ENCODE measurements at places on chromosomes 11 and 22. TPM values are rescaled to one million over a fixed set of nuclear protein-coding genes. Genes with fewer than 3 reads are reported as not detected.

DNA sequence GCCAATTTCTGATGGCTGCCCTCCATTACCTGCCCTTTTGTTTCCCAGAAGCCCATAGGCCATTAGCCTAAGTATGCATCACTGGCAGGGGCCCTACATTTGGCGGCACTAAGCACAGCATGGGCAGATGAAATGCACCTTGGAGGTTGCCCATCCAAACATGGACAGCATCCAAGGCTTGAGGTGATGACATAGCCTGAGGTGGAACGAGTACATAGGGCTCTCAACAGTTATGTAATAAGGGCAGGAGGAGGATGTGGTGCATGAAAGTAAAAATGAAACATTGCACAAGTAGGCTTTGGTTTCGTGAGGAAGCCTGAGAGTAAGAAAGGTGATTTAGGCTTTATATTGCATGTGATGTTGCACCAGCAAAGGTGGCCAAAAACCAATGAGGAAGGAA is 148.1 kb downstream of the FAM76B start:
- DNase-seq, result no peak

DNA sequence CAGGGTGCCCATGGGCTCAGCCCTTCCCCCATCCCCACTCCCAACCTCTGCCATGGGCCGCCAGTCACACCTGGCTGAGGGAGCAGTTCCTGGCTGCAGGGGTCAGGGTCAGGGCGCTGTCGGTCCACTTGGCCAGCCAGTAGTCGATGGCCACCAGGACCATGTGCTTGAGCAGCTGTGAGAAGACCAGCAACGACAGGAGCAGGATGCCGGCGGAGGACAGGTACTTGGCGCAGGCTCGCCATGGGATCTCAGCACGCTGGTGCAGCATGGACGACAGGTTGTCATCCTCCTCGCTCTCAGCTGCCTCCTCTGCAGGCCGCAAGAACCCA is 18.3 kb upstream of the KCNJ11 start:
- no peak for DNase-seq

GRCh38 chr11:60985991-60986915 is 14.8 kb downstream of the CD6 start:
- peak; percentile 55 for DNase-seq

DNA sequence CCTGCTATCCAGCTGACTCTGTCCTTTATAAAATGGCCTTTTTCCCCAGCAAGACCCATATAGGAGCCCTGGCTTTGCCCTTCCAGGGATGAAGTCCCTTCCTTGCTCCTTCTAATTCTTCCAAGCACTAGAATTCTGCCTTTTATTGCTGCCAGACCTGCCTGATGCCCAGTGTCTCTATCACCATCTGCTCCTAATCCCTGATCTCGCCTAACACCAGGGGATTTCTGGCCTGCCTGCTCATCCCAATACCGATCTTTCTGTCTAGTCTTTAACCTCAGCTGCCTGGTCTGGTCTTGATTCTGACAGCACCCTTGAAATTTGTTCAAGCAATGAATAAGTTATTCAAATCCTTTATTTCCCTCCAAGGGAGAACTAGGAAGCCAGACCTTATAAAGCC is 150.2 kb downstream of the SPON1 start:
- DNase-seq, result no peak

- peak; percentile 85 for DNase-seq
Measured at GRCh38 chr22:46055181-46055875, 78.4 kb upstream of the WNT7B start.

GRCh38 chr11:79393362-79394043 is 47.3 kb downstream of the TENM4 start:
- DNase-seq, result no peak

GRCh38 chr22:38230916-38231315 is 29.1 kb downstream of the MAFF start:
- DNase-seq, result no peak

DNA sequence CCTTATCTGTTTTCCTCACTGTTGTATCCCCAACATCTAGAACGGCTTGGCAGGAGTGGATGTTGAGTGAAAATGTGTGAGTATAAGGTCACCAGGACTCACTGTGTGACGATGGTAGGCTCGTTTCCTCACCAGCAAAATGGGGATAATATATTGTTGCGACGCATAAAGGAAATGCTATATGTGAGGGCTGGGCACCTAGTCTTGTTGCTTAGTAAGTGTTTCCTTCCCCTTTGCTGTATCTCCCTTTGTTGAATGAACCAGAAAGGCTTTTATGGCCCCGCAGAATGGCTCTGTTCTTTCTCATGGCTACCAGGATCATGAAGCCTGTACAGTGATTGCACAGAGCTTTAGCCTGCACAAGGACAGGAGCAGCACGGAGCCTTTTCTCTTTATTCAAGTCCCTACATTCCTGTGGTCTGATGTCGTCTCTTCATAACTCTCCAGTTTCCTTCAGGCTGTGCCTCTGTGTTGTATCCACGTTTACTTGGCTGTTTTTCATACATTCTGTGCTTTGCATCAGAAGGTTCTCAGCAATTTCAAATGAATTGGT is 5.4 kb downstream of the TNRC6B start:
- peak; percentile 16 for DNase-seq

- no peak for DNase-seq
Measured at GRCh38 chr22:35785181-35785923, 67.7 kb downstream of the APOL5 start.

Gene TEX12
- total RNA-seq, result 0.39 TPM
